ENCODE measurements at places on chromosomes 7 and 10.

DNA sequence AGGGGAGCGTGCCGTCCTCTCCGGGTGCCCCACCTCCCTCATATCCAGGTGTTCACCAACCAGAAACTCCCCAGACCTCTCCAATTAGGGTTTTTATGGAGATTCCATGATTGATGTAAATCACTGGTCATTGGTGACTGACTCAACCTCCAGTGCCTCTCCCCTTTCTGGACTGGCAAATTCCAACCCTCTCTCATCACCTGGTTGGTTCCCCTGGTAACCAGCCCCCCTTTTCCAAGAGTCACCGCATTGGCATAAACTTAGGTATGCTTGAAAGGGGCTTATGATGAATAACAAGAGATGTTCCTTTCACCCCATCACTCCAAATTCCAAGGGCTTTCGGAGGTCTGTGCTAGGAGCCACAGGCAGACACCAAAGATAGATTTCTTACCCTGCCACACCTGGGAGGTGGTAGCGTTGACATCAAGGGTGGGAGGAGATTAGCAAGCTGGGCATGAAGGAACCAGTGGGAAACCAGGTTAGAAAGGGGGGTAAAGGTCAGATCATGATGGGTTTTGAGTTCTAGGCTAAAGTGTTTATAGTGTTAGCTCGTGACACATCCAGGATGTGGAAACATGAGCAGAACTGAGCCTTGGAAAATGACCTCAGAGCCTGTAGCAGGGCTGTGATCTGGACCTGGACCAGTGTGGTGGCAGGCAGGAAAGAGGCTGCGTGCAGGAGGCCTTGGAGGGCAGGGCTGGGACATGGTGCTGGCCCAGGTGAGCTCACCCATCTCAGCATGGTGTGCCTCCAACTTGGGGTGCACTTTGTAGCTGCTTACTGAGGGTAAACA is 45.1 kb downstream of the CAMK1D start:
- no peak for DNase-seq

DNA sequence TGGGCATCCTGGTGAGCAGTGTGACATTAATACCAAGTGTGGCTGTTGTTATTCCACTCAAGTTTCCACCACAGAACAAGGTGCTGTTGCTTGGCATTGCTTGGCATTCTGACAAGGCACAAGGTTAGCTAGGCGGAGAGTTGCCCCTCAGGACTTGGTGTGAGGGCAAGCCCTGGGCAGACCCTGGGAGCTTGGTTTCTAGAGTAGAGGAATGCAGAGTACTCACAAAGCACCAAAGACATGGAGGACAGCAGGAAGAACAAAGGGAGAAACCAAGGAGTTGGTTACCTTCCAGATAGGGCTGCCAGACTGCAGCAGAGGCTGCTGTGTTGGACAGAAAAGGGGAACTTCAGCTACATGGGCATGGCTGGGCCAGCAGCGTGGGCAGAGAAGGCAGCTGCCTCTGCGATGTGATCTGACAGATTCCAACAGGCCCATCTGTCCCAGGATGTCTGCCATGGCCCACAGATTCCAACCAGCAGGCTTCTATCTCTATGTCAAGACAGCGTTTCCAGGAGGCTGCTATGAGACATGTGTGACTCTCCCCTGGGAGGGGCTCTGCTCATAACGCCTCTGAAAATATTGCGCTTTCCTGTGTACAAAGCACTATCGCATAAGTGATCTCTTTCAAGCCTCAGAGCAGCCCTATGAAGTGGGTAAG is 1.8 kb downstream of the GOLGA7B start:
- no peak for DNase-seq

GRCh38 chr10:130809181-130809580 is 502.3 kb downstream of the TCERG1L start:
- no peak for DNase-seq

- no peak for DNase-seq
Measured at GRCh38 chr10:89466599-89467035, 52.2 kb downstream of the IFIT5 start.

DNA sequence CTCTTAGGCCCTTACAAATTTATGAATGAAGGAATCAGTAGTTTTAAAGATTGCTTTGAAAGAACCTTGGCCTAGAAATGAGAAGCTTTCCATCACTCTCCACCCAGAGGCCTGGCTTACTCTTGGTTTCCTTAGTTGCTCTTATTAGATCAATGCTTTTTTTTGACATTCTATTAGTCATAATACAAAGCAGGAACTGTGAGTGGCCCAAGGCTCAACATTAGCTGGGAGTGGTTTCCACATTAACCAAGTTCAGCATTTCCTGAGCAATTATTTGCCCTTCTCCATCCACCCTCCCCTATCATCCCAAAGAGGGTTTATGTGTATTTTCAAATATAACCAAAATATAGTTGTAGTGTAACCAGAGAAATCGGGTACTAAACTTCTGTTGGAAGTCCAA is 103.4 kb upstream of the FAM204A start:
- DNase-seq = no peak

DNA sequence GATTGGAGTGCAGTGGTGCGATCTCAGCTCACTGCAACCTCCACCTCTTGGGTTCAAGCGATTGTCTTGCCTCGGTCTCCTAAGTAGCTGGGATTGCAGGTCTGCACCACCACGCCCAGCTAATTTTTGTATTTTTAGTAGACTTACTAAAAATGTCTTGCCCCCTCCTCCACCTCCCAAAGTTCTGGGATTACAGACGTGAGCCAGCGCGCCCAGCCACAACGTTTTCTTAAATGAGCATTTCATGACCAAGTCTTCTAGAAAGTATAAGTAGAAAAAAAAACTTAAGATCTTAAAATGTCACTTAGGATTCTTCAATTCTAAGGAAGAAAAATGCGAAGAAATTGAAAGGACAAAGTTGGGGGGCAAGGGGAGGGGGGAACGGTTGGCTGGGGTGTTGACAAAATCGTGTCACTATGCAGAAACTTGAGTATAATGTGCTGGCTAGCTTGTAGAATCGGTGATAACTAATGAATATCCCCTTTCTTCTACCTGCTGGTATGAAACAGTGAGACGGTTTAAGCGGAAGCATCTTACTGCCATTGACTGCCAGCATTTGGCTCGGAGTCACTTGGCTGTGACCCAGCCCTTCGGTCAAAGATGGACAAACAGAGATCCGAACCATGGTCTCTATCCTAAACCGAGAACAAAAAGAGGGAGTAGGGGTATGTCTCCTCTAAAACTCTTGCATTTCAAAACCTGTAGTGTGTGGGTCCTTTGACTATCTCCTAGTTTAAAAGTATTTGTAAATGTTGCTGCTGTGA is 12.7 kb downstream of the FBH1 start:
- DNase-seq = no peak

- no peak for DNase-seq
Measured at GRCh38 chr7:135678612-135679575, 16.6 kb downstream of the STMP1 start.

- DNase-seq = no peak
Measured at GRCh38 chr7:56375173-56375572, 259.0 kb upstream of the NUPR2 start.

DNA sequence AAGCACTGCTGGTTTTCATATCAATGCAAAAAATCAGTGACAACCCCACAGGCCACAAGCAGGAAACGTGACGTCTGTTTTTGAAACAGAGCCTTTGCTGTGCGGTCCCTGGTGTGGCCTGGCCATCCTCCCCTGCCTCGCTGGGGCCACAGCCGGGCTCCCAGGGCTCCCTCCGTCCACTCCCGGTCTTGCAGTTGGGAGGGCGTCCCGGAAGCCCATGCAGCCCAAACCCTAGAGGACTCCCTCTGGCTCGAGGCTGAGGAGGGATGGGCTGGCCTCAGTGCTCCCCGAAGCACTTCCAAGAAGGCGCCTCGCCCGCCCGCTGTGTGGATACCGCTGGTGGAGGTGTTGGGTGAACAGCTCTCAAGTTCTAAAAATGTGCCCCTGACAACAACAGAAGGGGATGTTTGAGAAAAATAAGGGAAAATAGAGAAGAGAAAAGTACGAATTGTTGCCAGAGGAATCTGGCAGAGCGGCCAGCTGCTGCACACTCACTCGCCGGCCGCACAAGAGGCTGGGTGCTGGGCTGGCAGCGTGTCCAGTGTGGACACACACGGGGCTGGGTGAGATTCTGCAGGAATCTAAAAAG is 73.5 kb downstream of the ZRANB1 start:
- DNase-seq = no peak

DNA sequence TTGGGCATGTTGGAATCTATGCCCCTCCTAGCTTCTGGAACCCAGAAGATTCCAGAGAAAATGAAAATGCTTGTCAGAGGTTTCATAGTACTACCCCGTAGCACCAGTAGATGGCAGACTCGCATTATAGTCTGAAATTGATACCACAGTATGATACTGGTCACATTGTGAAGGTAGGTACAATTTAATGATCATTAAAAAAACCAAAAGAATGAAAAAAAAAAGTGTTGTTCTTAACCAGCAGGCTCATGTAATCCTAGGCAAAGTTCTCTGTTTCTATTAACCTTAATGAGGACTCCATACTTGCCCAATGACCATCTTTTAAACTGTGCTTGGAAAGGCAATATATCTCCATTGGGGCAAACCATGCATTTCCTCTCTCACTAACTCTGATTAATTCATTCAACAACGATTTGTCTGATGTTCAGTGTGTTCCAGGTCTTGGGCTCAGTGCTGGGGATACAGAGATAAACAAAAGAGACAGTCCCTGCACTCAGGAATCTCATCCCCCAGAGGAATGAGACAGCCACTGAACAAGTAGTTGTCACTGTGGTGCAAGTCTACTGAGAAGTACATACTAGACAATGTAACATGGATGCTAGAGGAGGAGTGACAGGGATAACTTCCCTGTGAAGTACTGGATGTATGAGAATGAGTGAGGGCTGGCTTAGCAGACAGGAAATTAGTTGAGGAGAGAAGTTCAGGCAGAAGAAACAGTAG is 223.5 kb upstream of the PHYHIPL start:
- DNase-seq = no peak

- no peak for DNase-seq
Measured at GRCh38 chr7:35448486-35448885, 194.6 kb upstream of the TBX20 start.

DNA sequence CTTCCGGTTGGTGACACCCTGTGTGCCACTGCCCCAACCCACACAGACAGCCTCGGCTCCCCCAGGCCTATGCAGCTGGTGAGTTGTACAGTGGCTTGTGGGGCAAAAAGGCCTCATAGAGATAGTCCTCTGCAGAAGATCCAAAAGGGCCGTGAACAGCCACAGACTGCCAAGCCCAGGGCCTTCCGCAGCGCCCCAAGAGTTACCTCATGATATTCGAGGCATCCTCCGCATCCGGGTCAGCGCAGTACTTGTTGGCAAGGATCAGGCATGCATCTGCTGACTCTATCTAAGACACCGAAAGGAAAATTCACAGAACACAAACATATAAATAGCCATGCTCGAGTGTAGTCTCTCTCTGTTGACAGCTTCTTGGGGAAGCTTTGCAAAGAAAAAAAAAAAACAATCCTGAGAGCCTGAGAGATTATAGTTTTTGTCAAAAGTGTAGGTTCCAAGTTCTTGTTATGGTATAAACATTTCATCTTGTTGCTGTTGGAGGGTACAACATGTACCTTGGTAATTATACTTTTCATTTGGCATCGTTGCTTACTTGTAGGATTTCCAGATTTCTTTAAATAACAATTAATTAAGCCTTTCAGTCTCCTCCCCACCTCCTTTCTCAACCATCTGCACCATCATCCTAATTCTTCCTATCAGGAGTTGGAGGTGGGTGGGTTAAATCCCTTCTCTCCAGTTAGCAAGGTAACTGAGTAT is 553.0 kb downstream of the KCNMA1 start:
- no peak for DNase-seq

- no peak for DNase-seq
Measured at GRCh38 chr7:139139150-139139549, 29.6 kb upstream of the ZC3HAV1 start.

GRCh38 chr7:117803476-117803875 is 69.8 kb downstream of the CTTNBP2 start:
- no peak for DNase-seq

DNA sequence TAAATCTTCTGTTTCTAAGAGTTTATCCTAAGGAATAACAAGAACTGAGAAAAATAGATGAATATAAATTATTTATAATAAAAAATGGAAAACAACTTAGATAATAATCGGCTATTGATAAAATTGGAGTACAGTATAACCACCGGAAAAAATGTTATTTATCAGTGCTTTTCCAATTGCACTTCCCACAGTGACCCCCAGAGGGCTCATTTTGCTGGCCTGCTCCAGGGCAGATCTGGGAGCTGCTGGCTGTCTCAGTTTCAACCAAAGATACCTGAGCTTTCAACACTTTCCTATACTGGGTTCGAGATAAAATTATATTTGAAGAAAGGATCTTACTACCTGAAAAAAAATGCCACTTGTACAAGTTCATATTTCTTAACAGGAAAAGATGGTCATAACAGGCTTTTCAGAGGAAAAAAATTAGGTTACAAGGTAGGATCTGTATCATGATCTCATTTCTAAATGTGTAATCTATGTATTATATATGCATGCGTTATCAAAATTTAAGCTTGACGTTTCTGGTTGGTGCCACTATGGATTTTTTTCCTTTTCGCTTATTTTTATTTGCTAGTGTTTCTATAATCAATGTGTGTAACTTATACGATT is 165.7 kb downstream of the NPSR1 start:
- peak; percentile 17 for DNase-seq

DNA sequence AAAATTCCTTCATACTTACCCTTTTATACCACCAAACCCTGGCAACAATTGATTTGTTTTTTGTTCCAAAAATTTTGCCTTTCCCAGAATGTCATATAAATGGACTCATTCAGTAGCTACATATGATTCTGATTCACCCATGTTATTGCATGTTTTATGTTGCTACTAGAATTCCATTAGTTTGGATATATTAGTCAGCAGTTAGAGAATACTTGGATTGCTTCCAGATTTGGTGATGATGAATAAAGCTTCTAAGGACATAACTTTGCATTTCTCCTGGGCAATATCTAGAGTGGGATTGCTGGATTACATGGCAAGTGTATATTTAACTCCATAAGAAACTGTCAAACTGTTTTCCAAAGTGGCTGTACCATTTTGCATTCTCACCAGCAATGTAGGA is 806.9 kb downstream of the DNAJB9 start:
- no peak for DNase-seq

- DNase-seq = no peak
Measured at GRCh38 chr7:150321788-150322113, 1.4 kb upstream of the LRRC61 start.

- DNase-seq = no peak
Measured at GRCh38 chr7:2645274-2645868, 13.6 kb downstream of the TTYH3 start.

- no peak for DNase-seq
Measured at GRCh38 chr7:30934225-30934624, 22.6 kb downstream of the AQP1 start.

DNA sequence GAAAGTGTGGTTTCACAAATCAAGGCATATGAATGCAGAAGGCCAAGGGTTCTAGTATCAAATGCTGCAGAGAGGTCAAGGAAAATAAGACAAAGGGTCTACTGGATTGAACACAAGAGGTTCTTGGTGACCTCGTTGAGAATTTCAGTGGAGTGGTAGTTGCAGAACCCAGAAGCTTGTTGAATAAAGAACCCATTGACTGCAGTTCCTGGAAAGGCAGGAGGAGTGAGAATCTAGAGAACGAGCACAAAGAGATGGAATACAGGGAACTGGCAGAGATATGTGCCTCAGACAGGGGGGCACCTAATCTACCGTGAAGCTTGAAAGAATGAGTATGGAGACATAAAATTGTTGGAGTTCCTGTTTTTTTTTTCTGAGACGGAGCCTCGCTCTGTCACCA is 3.5 kb upstream of the SEPTIN7 start:
- DNase-seq = no peak

Measured in activated CD4-positive, alpha-beta T cell treated with anti-CD3 and anti-CD28 coated beads for 1 hour (primary cell).